ENCODE measurements at places on chromosomes 13 and 19. TPM values are rescaled to one million over a fixed set of nuclear protein-coding genes. Genes with fewer than 3 reads are reported as not detected.

TNFRSF19 gene
- 26.3 TPM for polyA plus RNA-seq

B3GNT8 gene
- polyA plus RNA-seq = 0.30 TPM

IGFL3 gene
- polyA plus RNA-seq = not detected

REEP6 gene
- 2.2 TPM for polyA plus RNA-seq

IZUMO2 gene
- not detected for polyA plus RNA-seq

PPP2R1A gene
- 250 TPM for polyA plus RNA-seq

PEX11G gene
- 1.7 TPM for polyA plus RNA-seq

LRRC63 gene
- polyA plus RNA-seq = not detected

- DNase-seq = peak; percentile 86
Measured at GRCh38 chr13:94641409-94641941, 39.8 kb downstream of the GPR180 start.

- peak; percentile 77 for DNase-seq
Measured at GRCh38 chr19:10884274-10884673, 12.9 kb downstream of the CARM1 start.

DNA sequence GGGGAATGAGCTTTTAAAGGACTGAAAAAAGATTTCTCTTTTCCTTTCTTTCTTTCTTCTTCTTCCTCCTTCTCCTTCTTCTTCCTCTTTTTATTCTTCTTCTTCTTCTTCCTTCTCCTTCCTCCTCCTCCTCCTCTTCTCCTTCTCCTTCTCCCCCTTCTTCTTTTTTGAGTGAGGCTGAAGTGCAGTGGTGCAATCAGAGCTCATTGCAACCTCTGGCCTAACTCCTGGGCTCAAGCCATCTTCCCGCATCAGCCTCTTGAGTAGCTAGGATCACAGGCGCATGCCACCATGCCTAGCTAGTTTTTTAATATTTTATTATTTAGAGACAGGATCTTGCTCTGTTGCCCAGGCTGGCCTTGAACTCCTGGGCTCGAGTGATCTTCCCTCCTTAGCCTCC lies 120.9 kb upstream of the KL start:
- DNase-seq = no peak

DNA sequence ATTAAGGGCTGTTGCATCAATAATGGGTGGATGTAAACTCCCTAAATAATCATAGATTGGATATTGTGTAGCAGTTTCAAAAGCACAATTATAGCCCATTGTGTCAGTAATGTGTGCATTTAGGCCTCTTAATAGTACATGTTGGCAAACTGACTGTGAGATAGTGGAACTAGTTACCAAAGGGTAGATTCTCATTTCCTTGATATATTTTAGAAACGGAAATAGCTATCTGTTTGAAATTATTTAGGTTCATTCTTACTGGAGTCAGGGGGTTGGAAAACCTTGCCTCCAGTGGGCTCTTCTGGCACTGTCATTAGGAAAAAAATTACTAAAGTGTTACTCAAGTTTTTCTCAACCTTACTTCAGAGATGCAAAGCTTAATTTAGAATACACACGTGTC lies 1074.9 kb downstream of the PCDH17 start:
- DNase-seq = no peak

DNA sequence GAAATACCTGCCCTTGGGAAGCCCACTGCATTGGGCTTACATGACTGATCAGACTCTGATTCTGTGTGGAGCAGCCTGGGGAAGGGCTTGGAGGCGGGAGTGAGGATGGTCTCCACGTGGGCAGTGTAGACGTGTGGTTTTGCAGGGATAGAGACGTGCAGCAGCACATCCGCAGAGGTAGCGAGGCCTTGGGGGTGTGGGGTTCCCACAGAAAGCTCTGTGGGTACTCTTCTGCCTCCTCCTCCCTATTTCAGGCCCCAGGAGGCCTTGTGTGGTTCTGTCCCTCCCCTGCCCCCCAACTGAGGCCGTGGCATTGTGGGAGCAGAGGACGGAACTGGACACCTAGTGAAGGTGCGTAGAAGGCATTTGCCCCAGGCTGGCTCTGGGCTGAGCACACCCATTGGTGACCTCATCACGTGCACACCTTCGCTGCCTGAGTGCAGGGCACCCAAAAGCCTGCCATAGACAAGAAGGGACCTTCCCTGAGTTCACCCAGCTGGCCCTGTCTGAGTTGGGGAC lies 28.9 kb downstream of the PPP1R37 start:
- DNase-seq = no peak

DNA sequence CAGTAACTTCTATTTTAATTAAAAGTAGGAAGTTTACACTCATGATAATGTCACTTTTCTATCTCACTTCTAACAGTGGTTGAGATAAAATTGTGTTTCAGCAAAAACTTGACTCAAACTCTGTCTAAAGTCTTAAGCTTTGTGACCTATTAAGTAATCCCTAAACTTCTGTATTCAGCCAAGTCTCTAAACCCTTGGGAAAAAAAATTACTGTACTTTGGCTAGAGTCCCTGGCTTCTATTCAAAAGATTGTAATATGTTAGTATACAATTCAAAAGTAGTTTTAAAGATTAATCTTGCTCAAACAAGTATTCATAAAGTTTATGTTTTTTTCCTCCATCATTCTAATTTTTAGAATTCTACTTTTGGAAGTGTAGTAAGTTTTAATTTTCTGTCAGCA lies 1248.8 kb downstream of the UQCRFS1 start:
- DNase-seq = no peak

DNA sequence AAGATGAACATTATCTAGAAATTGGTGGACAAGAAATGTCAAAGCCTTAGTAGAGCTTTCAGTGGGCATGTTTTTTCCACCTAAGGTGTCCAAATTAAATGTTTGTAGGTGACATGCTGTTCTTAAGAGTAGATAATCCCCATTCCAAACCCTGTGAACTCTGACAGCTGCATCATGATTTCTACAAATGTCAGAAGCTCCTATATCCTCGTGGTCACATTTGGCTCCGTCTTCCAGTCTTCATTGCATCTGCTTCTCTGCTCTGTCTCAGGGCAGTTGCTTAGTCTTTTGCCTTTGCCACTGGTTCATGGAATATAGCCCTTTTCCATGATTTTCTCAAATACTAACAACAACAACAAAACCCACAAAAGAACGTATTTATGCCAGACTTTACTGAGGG lies 234.5 kb downstream of the DLEU7 start:
- no peak for DNase-seq

DNA sequence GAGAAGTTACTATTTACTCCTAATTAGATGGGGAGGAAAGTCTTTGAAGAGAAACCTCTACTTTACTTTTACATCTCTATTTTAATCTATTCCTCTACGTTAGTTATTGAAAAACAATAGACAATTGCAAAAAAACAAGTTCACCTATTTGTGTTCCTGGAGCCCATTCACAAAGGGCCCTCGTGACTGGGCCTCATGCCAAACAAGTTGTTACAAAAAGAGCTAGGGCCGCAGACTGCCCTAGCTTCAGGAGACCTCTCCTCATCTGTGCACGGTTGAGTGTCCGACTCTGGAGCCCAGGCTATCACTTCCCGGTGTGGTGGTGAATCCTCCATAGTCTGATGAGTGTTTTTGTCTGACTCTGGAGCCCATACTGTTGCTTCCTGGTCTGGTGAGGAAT lies 190.9 kb downstream of the ZNF486 start:
- DNase-seq = no peak

DNA sequence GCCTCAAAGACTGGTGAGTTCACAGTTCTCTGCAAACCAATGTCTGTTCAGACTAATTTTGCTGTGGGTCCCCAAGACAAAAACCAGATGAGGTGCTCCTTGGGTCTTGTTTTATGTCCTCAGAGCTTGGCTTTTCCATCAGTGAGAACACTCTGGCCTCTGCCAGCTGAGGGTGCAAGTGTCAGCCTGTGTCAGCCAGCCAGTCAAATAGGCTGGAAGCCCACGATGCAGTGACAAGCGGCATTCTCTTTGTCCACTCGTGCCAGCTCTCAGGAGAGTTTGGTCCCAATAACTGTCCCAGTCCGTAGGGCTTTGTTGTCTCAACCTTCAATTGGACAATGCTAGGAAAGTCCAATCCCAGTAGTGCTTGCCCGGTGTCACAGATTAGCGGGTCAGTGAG lies 9.4 kb upstream of the AKT2 start:
- no peak for DNase-seq

DNA sequence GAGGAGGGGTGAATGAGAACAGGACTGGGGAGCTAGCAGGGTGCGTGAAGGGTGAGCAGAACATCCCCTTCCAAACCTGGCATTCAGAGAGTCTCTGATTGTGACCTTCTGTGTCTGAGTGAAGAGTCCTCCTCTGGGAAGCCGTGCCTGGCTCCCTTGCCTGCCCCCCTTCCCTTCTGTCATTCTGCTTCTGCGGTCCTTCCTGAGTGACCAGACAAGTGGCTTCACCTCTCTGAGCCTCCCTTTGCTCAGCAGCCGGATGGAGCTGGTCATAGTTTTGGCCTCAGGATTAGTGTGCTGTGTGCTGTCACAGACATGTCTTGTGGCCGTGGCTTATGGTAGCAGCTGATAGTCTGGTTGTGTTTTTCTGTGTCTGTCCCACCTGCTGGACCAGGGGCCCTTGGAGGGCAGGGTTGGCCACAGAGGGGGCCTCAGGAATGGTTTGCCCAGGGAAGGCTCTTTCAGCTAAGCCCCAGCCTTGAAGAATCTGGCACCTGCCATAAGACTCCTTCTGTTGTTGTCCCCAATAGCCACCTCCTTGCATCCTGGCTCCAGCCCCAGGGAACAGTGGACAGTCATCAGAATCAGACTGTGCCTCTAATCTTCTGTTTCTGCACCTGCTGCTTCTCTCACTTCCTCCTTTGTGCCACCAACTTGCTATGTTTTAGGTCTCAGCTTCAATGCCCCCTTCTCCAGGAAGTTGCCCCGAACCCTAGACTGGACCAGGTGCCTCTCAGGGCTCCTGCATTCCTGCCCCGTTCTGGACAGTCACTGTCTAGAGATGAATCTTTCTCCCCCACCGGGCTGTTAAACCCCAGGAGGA lies 5.9 kb downstream of the CLPTM1 start:
- DNase-seq = no peak

- DNase-seq = no peak
Measured at GRCh38 chr19:12647047-12647446, 19.5 kb downstream of the MAN2B1 start.

DNA sequence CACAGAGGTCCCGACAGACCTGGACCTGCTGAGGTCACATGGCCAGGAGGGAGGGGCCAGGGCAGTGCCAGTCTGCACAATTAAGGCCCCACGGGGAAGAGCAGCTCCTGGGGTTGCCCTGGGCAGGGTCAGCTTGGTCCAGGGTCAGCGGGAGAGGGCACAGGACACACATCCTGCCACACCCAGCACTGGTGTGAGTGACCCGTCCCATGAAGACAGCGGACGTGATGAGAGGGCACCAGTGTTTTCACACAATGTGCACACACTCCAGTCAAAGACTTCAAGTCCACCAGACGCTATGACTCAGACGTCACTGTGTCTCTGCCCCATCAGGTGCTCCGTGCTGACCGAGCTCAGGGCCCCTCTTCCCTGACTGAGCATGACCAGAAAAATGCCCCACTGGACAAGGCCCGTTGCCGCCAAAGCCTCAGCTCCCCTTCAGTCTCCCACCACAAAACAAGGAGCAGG lies 4.2 kb downstream of the TMEM259 start:
- peak; percentile 77 for DNase-seq

DNA sequence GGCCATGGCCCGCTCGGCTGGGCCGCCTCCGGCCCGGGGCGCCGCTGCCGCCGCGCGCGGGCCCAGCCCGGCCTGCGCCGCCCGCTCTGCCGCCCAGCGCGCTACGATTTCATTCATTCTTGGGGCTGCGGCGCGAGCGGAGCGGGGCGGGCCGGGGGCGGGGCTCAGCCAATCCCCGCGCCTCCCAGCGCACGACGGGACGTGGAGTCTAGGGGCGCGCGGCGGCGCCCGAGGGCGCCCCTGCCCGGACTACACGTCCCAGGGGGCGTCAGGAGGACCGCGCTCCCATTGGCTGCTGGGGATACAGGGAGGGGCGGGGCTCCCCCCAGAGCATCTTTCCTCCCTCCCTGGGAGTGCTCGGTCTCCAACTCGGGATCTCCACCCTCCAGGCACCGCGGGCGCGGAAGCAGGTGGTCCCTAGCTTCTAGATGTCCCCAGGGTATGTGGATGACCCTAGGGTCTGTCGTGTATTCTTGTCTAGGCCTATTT lies 5.6 kb upstream of the DPF1 start:
- peak; percentile 91 for DNase-seq

- no peak for DNase-seq
Measured at GRCh38 chr13:114024603-114025404, 50.9 kb upstream of the C13orf46 start.

DNA sequence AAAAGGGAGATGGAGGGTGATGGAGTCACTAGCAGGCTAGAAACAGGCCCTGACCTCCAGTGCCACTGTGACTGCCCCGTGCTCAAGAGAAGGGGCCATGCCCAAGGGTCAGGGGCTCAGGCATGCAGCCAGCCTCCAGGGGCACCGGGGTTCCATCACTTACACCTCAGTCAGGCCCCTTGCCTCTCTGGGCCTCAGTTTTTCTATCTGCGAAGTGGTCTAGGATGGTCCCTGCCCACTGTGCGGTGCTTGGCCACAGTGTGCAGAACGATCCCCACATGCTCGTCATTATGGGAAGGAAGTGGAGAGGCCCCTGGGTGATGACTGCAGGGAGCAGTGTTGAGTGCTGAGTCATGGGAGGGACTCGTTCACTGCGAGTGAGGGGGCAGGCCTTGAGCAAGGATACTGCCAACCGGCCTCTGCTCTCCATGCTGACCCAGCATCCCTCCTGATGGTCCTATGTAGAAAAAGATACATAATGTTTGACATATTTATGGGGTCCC lies 23.1 kb downstream of the TMED1 start:
- peak; percentile 97 for DNase-seq

GRCh38 chr13:25922376-25922775 lies 129.4 kb downstream of the SHISA2 start:
- no peak for DNase-seq

DNA sequence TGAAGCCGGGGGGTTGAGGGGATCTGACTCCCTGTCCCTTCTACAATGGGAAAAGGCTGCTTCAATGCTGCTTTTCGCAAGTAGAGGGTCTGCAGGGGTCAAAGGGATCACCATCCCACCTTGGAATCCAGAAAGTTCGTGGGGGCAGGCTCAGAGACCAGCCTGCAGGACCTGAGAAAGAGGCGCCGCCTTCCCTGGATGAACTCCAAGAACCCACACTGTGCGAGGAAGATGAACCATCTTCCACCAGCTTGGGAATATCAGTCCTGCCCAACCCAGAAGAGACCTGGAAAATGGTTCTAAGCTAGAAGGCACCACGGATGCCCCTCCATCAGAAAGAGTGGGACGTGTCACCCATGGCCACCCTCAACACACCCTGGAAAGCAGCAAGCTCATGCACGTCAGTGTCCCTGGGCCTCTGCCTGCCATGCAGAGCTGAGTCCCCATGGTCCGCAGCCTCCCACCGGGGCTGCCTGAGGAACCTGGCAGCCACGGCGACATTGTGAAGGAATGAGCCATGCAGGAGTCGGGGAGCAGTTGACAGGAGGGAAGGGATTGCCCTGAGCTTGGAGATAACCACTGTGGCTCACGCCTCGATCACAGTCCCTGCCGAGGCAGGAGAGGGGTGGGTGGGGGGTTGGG lies 14.6 kb downstream of the RAB3D start:
- no peak for DNase-seq

- peak; percentile 97 for DNase-seq
Measured at GRCh38 chr19:4713384-4713951, 10.2 kb downstream of the DPP9 start.

DNA sequence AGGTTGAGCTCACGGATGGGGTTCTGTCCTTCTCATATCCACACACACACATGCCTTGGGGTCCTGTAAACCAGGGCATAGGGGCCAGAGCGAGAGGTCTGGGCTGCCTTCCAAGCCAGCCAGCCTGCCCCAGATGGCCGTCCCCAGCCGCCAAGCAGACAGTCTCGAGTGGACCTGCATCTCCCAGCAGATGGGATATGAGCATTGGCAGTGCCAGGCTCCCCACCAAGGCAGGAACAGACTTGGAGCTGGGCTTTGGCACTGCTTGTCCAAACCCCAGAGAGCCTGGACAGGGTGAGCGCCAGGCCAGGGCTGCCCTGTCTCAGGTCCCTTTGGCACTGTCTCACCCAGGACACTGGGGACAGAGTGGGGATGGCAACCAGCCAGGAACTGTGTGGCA lies 130.4 kb downstream of the DPF1 start:
- DNase-seq = no peak

Measured in IMR-90 (cell line).